ENCODE measurements at places on chromosomes 7 and 10.

GRCh38 chr7:34155220-34155908, 250.0 kb downstream of the BMPER start:
- no peak for DNase-seq

GRCh38 chr10:51672039-51672535, 27.3 kb downstream of the CSTF2T start:
- DNase-seq, result no peak

GRCh38 chr10:76733441-76733936, 904.1 kb downstream of the KCNMA1 start:
- no peak for DNase-seq

- DNase-seq, result no peak
Measured at GRCh38 chr7:128946936-128947830, 9.5 kb downstream of the IRF5 start.

DNA sequence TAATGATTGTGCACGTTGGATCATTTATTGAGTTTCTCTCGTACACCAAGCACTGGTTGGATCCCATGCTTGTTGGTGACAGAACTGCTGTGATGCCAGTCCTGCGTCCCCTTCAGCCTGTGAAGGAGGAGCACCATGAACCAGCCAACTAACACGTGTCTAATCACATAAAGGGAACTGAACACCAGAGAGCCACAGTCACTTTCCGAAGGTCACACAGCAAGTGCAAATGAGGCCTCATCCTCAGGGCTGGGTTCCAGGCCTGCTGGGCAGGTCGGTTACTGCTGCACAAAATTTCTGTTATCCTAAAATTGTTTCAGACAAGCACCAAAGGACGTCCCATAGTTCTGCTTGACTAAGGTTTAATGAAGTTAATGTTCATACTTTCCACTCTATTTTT, 332.0 kb upstream of the ZNF32 start:
- no peak for DNase-seq

- no peak for DNase-seq
Measured at GRCh38 chr10:133167693-133168616, 7.9 kb downstream of the KNDC1 start.

DNA sequence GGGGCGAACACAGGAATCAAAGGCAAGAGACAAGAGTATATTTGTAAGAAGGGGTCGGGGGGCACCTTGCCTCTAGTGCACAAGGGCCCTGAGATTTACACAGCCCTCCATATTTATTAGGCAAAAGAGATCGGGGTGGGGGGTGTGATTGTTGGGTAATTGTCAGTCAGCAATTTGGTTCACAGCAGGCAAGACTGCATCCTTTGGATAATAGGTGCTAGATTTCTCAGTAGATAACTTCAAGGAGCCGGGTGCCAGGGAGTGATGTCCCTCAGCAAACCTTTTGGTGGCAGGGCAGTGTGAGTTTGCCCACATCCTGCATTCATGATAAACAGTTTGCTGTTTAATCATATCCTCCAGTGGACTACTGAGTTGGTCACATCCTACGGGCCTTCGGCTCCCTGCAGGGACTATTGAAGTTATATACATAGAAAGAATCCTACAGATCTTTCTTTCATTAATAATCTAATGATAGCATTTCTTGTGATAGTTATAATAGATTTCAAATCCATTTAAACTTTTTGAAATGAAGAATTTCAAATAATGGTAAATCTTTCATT, 178.5 kb downstream of the GNAI1 start:
- DNase-seq, result no peak

DNA sequence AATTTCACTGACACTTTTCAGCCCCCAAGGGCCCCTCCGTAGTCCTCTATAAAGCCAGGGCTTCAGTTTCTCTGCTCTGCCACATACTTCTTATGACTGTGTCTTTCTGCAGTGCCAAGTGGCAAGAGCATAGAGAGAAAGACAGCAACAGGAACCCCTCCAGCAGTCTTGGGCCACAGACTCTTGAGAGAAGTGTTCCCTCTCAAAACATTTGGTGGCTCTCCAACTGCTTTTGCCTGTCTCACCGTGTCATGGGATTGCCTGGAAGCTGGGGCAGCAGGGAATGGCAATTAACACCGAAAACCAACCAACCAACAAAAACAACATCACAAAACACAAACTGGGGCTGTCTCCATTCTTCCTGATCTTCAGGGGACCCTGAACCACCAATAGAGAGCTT, 73.8 kb upstream of the ELN start:
- DNase-seq, result no peak

GRCh38 chr10:126634347-126634746, 36.1 kb downstream of the C10orf90 start:
- DNase-seq, result no peak

DNA sequence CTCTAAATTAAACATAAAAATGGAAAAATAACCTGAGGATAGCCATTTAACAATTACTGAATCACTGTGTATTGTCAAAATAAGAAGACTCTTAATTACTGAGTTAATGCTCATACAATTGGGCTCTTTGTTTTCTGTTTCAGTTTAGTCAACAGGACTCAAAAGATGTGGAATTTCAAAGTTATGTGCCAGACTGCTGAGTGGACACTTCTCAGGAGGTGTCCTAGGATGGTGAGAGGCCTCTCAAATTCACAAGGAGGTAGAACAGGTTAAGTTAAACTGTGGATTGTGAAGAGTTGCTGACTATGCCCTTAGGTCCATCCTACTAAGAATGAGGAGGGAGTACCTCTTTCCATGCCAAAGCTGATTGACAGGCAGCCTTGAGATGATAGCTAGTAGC, 157.7 kb upstream of the CHRM2 start:
- DNase-seq, result no peak

GRCh38 chr7:55973747-55974250, 9.4 kb downstream of the NIPSNAP2 start:
- DNase-seq, result no peak

GRCh38 chr7:6032167-6032566, 991 bp downstream of the ANKRD61 start:
- DNase-seq, result no peak

GRCh38 chr10:1365540-1366321, 309.5 kb downstream of the WDR37 start:
- no peak for DNase-seq

DNA sequence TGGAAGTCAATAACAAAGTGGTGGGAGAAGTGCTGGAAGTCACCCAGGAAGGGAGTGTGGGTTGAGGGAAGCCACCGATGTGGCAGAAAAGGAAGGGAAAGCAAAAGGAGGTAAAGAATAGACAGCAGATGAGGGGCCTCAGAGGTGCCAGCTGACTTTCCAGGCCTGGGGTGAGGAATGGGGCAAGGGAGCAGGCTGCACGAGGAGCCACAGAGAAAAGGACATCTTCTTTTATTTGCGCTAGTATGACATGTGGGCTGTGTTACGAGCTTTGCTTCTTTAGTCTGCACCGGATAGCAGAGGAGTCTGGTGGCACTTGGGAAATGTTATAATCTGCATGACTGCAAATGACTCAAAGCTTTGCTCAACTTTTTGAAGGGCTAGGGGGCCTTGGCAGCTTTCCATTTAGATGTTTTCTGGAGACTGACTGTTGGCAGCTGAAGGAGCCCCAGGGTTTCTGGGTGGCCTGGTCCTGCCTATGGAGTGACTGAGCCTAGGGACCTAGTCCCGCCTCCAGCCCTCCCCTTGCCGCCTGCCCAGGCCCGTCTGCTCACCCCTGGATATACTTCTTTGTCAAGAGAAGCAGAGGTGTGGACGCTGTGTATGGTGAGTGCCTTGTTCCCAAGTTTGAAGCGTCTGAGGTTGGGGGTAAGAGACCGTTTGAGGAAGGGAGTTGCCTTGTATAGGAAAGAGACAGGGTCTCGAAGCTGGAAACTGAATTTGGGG, 5.1 kb downstream of the PRXL2A start:
- no peak for DNase-seq

DNA sequence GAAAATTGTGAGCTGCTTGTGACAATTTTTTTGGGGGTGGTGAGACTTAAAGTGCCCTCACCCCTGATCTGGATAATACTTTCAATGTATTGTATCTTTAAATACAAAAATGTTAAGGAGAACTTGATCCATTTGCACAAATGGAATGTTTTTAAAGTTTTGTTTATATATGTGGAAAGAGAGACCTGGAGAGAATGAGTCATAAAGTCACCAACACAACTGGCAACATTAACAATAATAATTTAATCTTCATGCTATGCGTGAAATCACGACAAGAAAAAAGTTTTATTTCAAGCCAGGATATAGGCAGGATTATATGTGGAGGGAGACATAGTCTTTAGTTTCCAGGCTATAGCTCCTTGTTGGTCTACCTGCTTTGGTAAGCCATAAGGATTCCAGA, 537.5 kb downstream of the GPAM start:
- no peak for DNase-seq

GRCh38 chr10:74842301-74842954, 16.0 kb downstream of the KAT6B start:
- DNase-seq, result no peak

DNA sequence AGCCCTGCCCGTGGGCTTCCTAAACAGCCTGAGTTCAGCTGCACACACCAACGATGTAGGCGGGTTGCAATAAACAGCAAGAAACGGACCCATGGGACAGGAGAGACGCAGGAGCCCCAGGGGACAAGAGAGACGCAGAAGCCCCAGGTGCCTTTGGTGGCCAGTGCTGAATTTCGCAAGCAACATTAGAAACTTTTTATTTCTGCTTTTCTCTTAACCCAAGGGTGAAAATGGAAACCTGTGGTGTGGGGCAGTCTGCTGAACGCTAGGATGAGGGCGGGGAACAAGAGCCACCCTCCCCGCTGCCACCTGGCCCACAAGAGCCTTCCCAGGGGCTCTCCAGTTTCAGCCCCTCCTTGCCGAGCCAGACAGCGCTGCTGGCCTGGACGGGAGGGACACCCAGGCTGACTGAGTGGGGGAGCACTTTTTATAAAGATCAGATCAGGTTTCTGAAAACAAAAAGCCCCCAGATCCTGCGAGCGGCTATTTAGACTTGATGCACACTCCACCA, 20.0 kb upstream of the GPR146 start:
- no peak for DNase-seq

DNA sequence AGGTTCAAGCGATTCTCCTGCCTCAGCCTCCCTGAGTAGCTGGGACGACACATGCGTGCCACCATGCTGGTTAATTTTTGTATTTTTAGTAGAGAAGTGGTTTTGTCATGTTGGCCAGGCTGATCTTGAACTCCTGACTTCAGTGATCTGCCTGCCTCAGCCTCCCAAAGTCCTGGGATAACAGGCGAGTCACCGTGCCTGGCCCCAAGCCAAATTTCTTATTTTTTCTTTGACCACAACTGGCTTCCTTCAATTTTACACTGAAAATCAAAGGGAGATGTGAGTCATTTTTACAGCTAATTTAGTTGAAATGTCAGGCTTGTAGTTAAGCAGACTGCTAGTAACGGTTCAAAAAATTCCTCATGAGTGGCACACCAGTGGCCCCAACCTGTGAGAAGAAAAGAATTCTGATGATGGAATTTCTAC, 7.8 kb downstream of the RNF216 start:
- DNase-seq, result no peak

- no peak for DNase-seq
Measured at GRCh38 chr7:132160611-132161532, 415.4 kb downstream of the PLXNA4 start.

GRCh38 chr7:47778153-47778661, 170.1 kb downstream of the PKD1L1 start:
- DNase-seq, result no peak

DNA sequence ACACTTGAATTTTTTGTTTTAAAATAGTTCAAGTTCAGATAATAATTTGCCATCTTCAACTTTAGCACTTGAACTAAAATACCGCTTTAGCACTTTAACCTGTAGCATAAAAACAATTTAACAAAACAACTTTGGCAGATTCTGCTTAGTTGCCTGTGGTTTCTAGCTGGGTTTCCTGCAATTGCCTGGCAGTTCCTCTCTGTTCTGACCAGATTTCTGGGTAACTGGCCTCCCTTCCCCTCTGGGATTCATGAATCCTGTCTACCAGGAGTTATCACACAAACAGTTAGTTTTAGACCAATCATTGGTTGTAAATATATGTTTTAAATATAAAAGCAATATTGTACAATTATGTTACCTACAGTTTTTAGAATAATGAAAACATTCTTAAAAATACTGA, 89.8 kb upstream of the HDAC9 start:
- DNase-seq, result no peak

DNA sequence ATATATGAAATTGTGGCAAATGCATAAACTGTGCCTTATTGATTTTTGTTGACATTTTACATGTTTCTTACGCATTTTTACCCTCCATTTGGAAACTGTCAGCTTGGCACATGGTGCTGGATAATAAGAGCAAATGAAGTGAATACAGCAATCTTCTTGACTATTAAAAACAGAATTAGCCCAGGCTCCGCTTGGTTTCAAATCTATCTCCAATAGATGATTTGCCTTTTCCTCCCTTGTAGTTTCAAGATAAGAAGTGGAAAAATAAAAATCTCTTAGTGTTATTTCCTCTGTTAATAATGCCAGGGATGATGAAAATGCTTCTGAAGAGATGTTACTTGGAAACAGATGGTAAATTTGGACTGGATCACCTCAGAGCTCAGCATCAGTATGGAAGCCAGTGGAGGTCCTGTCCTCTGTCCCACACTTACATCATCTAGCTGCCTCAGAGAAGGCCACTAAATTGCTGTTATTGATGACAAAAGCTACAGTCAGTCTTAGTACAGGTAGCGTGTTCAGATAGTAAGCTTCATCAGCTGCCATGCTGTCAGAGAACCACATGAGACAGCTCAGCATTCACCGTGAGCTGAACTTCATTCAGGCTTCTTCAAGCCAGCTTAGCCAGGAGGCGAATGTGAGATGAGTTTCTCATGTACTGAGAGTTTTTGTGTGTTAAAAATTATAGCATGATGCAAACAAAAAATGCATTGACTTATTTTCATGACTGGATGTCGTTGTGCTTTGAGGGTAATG, 246.8 kb downstream of the CELF2 start:
- DNase-seq, result no peak

GRCh38 chr7:128836729-128837348, 6.6 kb downstream of the FLNC start:
- no peak for DNase-seq

DNA sequence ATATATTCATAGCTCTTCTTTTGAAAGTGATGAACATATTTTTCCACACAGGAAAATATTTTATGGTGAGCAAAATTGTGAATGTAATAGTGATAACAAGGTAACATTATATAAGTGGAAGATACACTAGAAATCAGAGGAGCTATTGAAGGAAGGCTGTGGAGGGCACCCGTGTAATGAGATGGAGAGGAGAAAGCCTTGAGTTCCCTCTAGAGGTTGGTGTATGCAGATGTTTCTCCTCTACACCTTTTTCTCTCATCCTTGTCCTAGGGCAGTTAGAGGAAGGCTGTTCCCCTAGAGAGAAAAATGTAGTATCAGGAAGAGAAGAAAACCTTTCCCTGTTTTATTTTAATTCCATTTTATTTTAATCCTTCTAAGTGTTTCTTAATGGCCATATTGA, 54.6 kb upstream of the NRG3 start:
- DNase-seq, result no peak

DNA sequence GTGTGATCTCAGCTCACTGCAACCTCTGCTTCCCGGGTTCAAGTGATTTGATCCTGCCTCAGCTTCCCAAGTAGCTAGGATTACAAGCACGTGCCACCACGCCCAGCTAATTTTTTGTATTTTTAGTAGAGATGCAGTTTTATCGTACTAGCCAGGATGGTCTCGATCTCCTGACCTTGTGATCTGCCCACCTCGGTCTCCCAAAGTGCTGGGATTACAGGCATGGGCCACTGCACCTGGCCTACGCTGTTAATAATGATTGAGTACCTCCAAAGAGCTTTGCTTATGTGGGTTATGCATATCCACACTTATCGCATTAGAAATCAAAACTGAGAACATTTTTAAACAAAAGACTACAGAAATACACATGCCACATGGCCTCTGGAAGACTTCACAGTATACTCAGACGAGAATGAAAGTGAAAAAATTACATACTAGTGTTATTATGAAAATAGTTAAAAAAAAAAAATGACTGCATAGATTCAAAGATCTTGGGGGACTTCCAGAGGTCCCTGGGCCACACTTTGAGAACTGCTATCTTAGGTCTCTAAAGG, 25.4 kb downstream of the RPP38 start:
- no peak for DNase-seq
